Esophagus squamous epithelium (tissue), 5 donors: ENCODE measurements at places on chromosomes 2 and 18. TPM values are rescaled to one million over a fixed set of nuclear protein-coding genes. Genes with fewer than 3 reads are reported as not detected.
A peak's percentile ranks its signal among the peaks of the same experiment; 100 is the strongest.

Gene ERMN
- 0.04 TPM for total RNA-seq

Gene CAPN14
- 266 TPM for total RNA-seq

Gene VWA3B
- total RNA-seq = not detected

Gene ASPRV1
- total RNA-seq = 0.18 TPM

Gene SMYD1
- not detected for total RNA-seq

Gene POTEC
- not detected for total RNA-seq

GRCh38 chr2:127651971-127652550, 6.1 kb downstream of the GPR17 start:
- peak overlapping the region; percentile 54 for H3K27ac ChIP-seq
- no peaks in the 10 kb centered on the region for H3K36me3 ChIP-seq
- DNase-seq = no peak
- peaks cover 33% of the 10 kb centered on the region for H3K4me1 ChIP-seq

GRCh38 chr2:30373881-30374302, 73.2 kb upstream of the LCLAT1 start:
- no peaks in the 10 kb centered on the region for H3K27me3 ChIP-seq
- peaks cover 3% of the 10 kb centered on the region for H3K4me1 ChIP-seq
- no peak overlapping the region for H3K27ac ChIP-seq
- DNase-seq = no peak
- no peaks in the 10 kb centered on the region for H3K36me3 ChIP-seq
- no peak overlapping the region for H3K4me3 ChIP-seq

GRCh38 chr2:156505696-156506095, 69.5 kb downstream of the GPD2 start:
- no peak for DNase-seq
- H3K4me3 ChIP-seq = no peak overlapping the region
- H3K4me1 ChIP-seq = no peaks in the 10 kb centered on the region
- no peaks in the 10 kb centered on the region for H3K27me3 ChIP-seq

GRCh38 chr2:103459283-103459682, 697.5 kb downstream of the TMEM182 start:
- H3K36me3 ChIP-seq = no peaks in the 10 kb centered on the region
- H3K4me1 ChIP-seq = no peaks in the 10 kb centered on the region
- H3K27me3 ChIP-seq = no peaks in the 10 kb centered on the region
- no peak overlapping the region for H3K27ac ChIP-seq

DNA sequence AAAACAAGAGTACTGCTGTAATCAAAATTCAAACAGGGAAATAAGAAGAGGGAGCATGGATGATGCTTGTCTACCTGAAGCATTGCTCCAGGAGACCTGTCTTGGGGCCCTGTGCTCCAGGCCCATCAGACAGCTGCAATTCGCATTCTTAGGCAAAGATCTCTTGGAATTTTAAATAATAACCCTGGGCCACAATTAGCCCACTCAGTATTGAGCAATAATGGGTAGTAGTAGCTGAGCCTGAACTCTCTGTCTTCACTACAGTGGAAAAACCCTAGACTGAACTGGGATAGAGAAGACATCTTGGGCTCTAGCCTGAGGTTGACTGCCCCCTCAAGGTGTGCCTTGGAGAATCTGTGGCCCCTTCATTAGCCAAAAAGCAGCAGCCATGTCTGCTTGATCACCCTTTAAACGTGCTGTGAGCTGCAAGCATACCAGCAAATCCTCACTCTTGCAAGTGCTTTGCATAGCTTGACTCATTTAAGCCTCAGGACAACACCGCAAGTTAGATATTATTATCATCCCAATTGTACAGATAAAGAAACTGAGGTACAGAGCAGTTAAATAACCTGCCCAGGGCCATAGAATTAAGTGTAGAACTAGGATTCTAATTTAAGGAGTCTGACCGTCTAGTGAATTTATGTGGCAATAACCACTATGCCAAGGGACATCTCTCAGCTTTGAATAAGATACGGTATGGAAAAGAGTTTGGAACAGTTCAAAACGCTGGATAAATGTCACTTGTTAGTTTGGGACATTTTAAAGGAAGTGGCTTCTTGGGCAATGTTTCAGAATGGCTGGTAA, 69.0 kb downstream of the DDX1 start:
- H3K27me3 ChIP-seq = no peaks in the 10 kb centered on the region

DNA sequence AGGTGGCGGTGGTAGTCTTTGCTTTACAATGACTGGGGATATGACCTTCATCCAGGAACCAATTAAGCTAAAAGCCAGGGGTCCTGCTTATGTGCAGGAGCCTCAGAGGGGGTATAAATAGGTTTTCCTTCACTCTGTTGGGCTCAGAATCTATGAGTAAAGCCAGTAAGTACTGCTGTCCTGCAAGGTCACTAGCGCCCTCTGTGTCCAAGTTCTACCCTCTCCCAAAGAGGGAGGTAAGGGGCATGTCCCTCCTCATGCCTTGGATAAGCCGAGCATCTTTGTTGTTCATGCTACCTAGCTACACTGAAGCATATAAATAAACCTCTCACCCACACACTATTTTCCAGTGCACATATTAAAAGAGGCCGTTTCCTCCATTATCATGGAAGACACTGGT, 79.4 kb downstream of the SPRED2 start:
- H3K36me3 ChIP-seq = no peaks in the 10 kb centered on the region
- H3K27ac ChIP-seq = no peak overlapping the region

DNA sequence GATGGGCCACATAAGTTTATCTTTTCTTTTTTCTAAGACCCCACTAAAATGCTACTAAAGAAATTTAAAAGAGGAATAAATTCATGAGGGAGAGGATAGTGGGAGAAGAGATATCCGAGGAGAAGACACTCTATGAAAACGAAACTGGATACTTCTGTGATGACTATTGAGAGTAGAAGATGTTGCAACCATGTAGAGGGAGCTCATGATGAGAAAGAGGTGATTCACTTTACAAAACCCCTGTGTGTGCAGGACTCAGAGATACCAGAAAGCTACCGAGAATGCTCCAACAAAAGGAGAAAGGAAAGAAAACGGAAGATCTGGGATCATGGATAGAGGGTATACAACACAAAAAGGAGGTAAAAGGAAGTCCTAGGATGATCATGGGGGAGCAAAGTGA, 34.9 kb downstream of the SLC38A11 start:
- no peak overlapping the region for H3K27ac ChIP-seq
- H3K36me3 ChIP-seq = no peaks in the 10 kb centered on the region
- DNase-seq = no peak
- no peak overlapping the region for H3K4me3 ChIP-seq
- H3K27me3 ChIP-seq = no peaks in the 10 kb centered on the region

DNA sequence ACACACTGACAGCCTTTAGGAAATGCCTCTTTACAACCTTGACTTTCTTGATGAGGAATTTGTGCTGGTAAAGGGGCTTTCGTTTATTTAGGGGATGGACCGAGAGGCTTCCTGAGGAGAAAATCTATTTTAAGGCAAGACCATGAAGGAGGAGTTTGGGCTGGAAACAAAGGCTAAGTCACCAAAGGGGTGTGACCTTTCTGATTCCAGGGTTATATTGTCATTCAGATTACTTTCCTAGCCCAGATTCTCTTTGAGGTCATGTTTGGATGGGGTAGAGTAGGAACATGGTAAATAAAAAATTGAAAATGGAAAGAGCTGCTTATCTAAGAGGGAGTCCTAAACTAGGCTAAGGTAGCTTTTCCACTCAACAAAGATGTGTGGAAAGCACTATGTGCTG, 77.1 kb upstream of the UGP2 start:
- DNase-seq = no peak
- H3K27ac ChIP-seq = no peak overlapping the region
- H3K27me3 ChIP-seq = no peaks in the 10 kb centered on the region

- no peak overlapping the region for H3K27ac ChIP-seq
- no peaks in the 10 kb centered on the region for H3K4me1 ChIP-seq
- no peak overlapping the region for H3K4me3 ChIP-seq
- no peaks in the 10 kb centered on the region for H3K27me3 ChIP-seq
- DNase-seq = no peak
These were observed 241.3 kb downstream of the PAX3 start for GRCh38 chr2:222057347-222058073.

GRCh38 chr2:231306791-231307393, 88.6 kb upstream of the B3GNT7 start:
- no peaks in the 10 kb centered on the region for H3K4me1 ChIP-seq
- no peak for DNase-seq
- no peaks in the 10 kb centered on the region for H3K36me3 ChIP-seq
- H3K27me3 ChIP-seq = no peaks in the 10 kb centered on the region
- no peak overlapping the region for H3K27ac ChIP-seq
- H3K4me3 ChIP-seq = no peak overlapping the region

- no peak overlapping the region for H3K27ac ChIP-seq
- no peak for DNase-seq
- H3K4me1 ChIP-seq = peaks cover 50% of the 10 kb centered on the region
These were observed 94.7 kb downstream of the MAP4K4 start for GRCh38 chr2:101792208-101792607.

DNA sequence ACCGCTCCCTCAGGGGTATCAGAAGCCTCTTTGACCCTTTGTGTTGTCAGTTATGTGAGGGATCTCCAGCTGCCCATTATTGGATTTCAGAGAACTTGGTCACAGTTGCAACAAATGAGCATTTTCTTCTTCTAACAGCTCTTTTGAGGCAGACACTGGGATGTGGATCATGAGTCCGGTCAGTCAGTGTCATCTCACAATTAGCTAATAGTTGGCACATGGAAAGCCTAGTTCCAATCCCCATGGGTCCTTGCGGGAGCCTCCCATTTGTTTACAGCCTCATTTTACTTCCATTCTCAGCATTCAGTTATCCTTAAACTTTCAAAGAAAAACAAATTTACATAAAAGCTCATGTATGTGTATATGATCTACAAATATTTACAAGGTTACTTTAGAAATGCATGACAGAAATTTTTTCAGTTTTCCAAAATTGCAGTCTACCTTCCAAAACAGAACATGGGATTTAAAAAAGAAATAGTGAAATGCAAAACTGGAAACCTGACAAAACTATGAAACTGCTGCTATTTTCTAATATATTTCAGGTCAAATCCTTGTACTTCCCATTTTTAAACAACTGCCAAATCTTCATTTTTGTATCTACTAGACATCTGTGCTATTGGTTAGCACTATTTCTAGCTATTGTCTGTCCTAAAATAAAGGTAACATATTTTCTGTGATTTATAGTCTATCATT, 547.1 kb upstream of the ZEB2 start:
- no peaks in the 10 kb centered on the region for H3K27me3 ChIP-seq
- no peaks in the 10 kb centered on the region for H3K36me3 ChIP-seq
- H3K4me3 ChIP-seq = peak overlapping the region; percentile 2
- DNase-seq = no peak
- H3K4me1 ChIP-seq = peaks cover 4% of the 10 kb centered on the region

GRCh38 chr2:74048843-74049519, 64.3 kb downstream of the TET3 start:
- no peaks in the 10 kb centered on the region for H3K4me1 ChIP-seq
- H3K27me3 ChIP-seq = no peaks in the 10 kb centered on the region
- H3K27ac ChIP-seq = peak overlapping the region; percentile 73
- no peak for DNase-seq

GRCh38 chr2:70656421-70657010, 102.9 kb upstream of the TGFA start:
- H3K27me3 ChIP-seq = no peaks in the 10 kb centered on the region
- DNase-seq = no peak
- no peaks in the 10 kb centered on the region for H3K36me3 ChIP-seq
- H3K27ac ChIP-seq = no peak overlapping the region
- H3K4me3 ChIP-seq = no peak overlapping the region

GRCh38 chr2:20242727-20243377, 17.9 kb upstream of the SDC1 start:
- peaks cover 17% of the 10 kb centered on the region for H3K36me3 ChIP-seq
- no peak for DNase-seq
- H3K4me1 ChIP-seq = peaks cover 14% of the 10 kb centered on the region
- H3K4me3 ChIP-seq = no peak overlapping the region
- no peaks in the 10 kb centered on the region for H3K27me3 ChIP-seq
- H3K27ac ChIP-seq = no peak overlapping the region

DNA sequence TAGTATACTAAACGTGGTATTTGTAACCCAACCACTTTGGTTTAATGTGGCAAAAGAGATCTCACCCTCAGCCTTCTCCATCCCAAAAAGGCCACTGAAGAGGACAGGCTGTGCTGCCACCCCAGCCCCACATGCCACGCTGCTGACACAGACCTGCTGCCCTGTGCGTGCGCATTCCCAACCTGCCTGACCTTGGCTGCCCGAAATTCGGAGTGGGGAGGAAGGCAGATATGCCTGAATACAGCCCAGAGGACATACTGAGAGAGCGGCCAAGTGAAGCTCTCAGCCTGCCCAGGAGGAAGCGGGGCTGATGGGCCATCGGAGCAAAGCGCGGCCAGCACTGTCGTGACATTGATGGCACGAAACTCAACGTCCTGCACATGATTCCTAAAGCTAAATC, 70.0 kb downstream of the HDAC4 start:
- peaks cover 39% of the 10 kb centered on the region for H3K4me1 ChIP-seq
- DNase-seq = no peak
- no peaks in the 10 kb centered on the region for H3K36me3 ChIP-seq
